ENCODE measurements at places on chromosomes 7 and 10.

GRCh38 chr10:72334825-72335393, 19.8 kb downstream of the DNAJB12 start:
- DNase-seq = peak; percentile 73

GRCh38 chr10:22854935-22855421, 72.9 kb upstream of the ARMC3 start:
- no peak for DNase-seq

GRCh38 chr7:2864999-2865670, 21.0 kb upstream of the GNA12 start:
- peak; percentile 75 for DNase-seq

- no peak for DNase-seq
Observed at GRCh38 chr7:73436031-73436929, 2.7 kb downstream of the FZD9 start.

DNA sequence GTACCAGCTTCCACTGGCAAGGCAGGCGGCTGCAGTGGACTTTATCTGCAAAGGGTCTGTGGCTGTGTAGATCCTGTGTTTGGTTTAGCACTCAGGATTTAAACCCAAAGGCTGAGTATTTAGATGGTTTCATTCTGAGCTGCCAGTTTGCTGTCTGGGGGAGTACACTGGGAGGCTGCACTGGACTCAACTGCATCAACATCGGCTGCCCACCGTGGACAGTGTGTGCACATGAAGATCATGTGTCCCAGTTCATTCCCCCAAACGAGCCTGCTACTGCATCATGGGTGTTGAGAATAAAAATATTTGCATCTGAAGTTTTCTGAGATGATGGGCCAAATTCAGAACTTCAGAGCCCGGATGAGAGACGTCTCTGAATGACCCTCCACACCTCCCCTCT, 328.6 kb upstream of the SHH start:
- no peak for DNase-seq

GRCh38 chr7:121545418-121545817, 149.3 kb upstream of the FAM3C start:
- no peak for DNase-seq

GRCh38 chr7:39433550-39433949, 132.7 kb upstream of the YAE1 start:
- DNase-seq = no peak

GRCh38 chr10:50540826-50541122, 83.0 kb downstream of the SGMS1 start:
- DNase-seq = no peak

Data from CD4-positive, alpha-beta T cell treated with Interleukin-2 at 100 ng/mL for 4 hours (primary cell).